ENCODE measurements at places on chromosomes 7 and 10. TPM values are rescaled to one million over a fixed set of nuclear protein-coding genes. Genes with fewer than 3 reads are reported as not detected.

Gene ATG9B
- 0.39 TPM for total RNA-seq

DNA sequence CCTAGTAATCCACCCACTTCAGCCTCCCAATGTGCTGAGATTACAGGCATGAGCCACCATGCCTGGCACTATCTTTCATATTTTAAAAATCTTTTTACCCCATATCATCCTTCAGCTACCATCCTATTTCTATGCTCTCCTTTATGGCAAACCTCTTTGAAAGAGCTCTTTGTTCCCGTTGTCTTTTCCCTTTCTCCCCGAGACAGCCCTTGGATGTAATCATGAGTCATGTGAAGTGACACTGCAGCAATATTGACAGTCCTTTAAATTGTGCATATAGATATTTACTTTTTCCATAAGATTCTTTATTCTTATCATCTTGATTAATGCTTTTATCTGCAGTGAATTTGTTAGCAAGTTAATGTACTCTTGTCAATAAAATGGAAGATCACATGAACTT lies 286.6 kb downstream of the ANKRD7 start:
- no peak for DNase-seq

- no peak for DNase-seq
Observed at GRCh38 chr10:43479275-43479674, 42.4 kb downstream of the ZNF487 start.

GRCh38 chr10:61628151-61628874 lies 34.4 kb upstream of the CABCOCO1 start:
- no peak for DNase-seq
